Epithelial cell of prostate (primary cell): ENCODE measurements at places on chromosomes 2 and 18.
A peak's percentile ranks its signal among the peaks of the same experiment; 100 is the strongest.

GRCh38 chr2:186327251-186327868 is 158.7 kb upstream of the ZC3H15 start:
- no peak for DNase-seq

GRCh38 chr2:229768235-229768634 is 53.9 kb upstream of the DNER start:
- DNase-seq: no peak

- DNase-seq: no peak
These were observed 343.1 kb downstream of the CYRIA start for GRCh38 chr2:16322308-16323125.

- DNase-seq: no peak
These were observed 297.9 kb downstream of the EN1 start for GRCh38 chr2:118549503-118549902.

- DNase-seq: no peak
These were observed 198.3 kb downstream of the INO80D start for GRCh38 chr2:205887637-205888036.

DNA sequence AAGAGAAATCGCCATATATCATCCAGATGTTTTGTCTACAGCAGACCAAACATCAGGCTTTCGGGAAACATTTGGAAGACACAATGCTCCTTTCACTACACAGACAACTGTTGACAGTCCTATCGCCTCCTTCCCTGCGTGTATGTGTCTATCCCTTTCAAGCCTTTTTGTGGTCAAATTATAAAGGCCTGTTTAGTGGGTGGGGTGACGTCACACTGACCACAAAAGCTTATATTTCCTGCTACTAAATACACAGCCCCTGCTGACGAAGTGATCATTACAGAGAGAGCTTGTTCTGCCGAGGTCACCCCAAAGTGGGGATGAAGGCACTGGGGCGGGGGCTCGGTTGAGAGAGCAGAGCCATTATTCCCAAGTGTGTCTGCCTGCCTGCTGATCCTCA is 302.7 kb upstream of the TNP1 start:
- DNase-seq: peak; percentile 70

- DNase-seq: no peak
These were observed 52.3 kb downstream of the EHD3 start for GRCh38 chr2:31286230-31286629.
